ENCODE measurements at places on chromosomes 2 and 18.

DNA sequence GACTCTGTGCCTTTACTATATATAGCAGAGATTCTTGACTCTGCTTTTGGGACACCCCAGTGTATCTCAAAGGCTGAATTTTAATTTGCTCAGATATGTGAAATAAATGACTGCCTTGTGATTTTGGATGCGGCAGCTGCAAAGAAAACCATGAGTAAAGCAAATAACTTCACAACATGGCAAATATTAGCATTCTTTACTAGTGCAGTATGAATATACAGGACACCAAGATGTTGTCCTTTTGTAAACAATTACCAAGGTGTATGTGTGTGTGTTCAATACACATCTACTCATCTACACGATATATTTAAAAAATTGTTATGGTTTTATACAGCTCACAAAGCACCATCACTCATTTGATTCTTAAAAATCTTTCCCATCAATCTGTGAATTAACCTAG is 70.6 kb upstream of the TCF4 start:
- no peak for DNase-seq

- peak; percentile 18 for DNase-seq
Observed at GRCh38 chr2:190682168-190682567, 33.3 kb downstream of the NAB1 start.

GRCh38 chr2:159551806-159552205 is 64.5 kb downstream of the BAZ2B start:
- DNase-seq: no peak

DNA sequence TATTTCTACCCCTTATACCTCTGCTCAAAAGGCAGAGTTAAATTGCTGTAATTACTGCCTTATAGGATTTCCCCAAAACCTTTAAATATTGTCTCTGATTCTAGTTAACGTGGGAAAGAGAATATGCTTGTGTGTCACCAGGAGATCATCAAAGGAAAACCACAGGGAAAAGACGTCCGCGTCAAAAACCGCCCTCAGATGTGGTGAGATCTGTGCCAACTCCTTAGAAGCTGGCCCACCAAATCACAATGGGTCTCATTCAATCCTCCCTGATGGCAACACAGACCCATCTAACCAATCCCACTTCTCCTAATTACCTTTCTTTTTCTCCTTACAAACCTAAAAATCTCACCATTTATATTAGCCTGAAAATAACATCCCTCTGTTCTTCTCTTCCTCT is 25.4 kb downstream of the VPS54 start:
- DNase-seq: no peak

- no peak for DNase-seq
Observed at GRCh38 chr2:71605173-71605641, 151.8 kb downstream of the DYSF start.

- DNase-seq: no peak
Observed at GRCh38 chr2:31515586-31515985, 65.2 kb downstream of the SRD5A2 start.

DNA sequence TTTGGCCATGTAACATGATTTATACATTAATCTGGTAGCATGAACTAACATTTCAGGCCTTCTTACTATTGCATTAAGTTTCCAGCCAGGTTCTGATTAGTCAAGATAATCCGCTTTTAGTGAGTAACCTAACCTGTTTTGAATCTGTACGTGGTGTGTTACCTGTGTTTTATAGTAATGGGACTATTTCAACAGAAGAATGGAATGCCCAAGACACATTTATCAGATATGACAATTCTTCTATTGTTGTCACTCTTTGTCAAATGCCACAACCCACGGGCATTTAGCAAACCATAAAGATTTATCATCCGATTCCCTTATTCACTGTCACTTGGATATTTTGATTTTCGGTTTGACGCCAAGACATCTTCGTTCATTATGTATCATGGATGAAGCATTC is 117.9 kb downstream of the ETAA1 start:
- DNase-seq: no peak

GRCh38 chr18:72436401-72436800 is 107.7 kb downstream of the CBLN2 start:
- no peak for DNase-seq

GRCh38 chr2:69535817-69536241 is 98.6 kb upstream of the NFU1 start:
- DNase-seq: no peak

- DNase-seq: no peak
Observed at GRCh38 chr2:27407798-27408491, 1.4 kb downstream of the PPM1G start.

- DNase-seq: no peak
Observed at GRCh38 chr2:54669677-54670484, 53.6 kb upstream of the EML6 start.

DNA sequence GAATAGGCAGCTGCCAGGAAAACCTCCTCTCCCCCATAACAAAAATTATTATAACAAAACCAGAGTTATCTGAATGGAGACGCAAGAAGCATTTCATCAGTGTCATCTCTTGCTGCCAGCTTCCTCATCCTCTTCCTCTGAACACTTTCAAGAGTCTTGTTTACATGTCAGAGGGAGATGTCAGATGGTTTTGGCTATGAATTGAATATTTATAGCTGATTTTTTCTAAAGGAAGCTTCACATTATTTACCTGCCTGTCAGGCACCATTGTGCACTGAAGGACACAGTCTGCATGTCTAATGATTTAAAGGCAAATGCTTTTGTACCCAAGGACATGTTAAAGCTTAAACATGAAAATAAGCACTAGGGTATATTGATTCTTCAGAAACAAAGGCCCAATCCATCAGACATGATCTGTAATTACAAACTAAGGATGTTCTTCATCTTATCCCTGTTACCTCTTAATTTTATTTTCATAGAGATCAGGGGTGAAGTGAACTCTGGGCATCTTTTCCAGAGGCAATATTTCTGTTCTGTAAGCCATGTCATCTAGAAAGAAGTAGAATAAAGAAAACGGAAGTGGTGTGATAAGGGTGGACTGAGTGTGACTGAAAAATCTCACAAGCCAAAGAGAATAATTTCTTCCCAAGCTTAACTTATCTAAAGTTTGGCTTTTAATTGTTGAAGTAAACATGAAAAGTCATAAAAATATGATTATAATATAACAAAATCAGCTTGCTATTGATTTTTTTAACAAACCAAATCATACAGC is 168.7 kb downstream of the ANKRD44 start:
- DNase-seq: no peak

- DNase-seq: no peak
Observed at GRCh38 chr2:220586980-220587530, 959.6 kb downstream of the SLC4A3 start.

DNA sequence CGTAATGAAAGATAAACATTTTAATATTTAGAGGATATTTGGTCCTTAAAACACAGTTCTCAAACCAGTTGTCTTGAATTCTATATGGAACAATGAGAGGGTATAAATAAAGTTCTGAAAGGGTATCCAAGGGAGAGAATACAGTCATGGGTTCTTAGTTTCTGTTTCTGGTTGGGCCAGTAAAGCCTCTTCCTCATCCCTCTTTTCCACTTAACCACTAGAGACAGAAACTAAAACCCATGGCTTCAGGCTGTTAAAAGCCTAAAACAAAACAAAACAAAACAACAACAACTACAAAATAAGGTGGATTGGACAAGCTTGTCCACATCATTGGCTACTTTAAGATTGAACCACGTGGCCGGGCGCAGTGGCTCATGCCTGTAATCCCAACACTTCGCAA is 18.8 kb downstream of the COQ10B start:
- DNase-seq: no peak

GRCh38 chr2:107025291-107025857 is 139.4 kb upstream of the ST6GAL2 start:
- DNase-seq: no peak

DNA sequence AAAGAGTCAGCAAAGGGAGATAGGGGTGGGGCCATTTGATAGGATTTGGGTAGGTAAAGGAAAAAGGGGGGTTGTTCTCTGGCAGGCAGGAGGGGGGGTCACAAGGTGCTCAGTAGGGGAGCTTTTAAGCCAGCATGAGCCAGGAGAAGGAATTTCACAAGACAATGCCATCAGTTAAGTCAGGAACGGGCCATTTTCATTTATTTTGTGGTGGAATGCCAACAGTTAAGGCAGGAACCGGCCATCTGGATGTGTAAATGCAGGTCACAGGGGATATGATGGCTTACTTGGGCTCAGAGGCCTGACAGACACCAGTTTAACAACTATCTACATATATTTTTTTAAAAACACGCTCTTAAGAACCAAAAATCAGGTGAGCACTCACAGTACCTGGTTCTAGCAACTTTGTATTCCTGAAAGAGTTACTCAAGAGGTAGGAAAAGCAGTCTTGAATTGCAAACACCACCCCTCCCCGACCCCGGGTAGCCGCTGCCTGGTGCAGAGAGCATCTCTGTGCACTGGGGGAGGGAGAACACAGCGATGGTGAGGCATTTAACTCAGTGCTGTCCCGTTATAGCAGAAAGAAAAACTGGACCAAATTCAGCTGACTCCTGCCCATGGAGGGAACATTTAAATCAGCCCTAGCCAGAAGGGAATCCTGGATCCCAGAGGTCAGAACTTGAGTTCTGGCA is 414.5 kb upstream of the KLHL29 start:
- DNase-seq: no peak

- DNase-seq: no peak
Observed at GRCh38 chr2:239719791-239720360, 305.3 kb downstream of the NDUFA10 start.

- no peak for DNase-seq
Observed at GRCh38 chr18:27785815-27786471, 391.0 kb downstream of the CDH2 start.

DNA sequence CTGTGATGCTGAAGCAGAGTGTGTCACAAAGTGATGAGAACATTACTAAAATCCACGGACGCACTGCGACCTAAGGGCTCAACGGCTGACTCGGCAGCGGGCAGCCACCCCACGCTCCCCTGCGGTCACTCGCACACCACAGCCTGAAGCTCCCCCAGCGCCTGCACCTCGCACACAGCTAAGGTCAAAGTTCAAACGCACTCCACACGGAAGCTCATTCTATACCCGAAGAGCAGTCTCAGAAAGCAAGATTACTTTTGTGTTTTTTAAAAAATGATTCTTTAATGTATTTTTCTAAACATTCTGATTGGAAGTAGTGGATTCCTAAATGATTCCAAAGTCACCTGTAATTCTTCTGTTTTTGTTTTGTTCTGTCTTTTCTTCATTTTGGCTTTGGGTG is 21.7 kb downstream of the ASPRV1 start:
- no peak for DNase-seq

- DNase-seq: no peak
Observed at GRCh38 chr2:175523001-175523400, 341.5 kb upstream of the ATP5MC3 start.

GRCh38 chr18:13620818-13621445 is 105.4 kb downstream of the FAM210A start:
- DNase-seq: no peak

GRCh38 chr2:120526047-120526562 is 180.2 kb downstream of the INHBB start:
- DNase-seq: no peak

GRCh38 chr2:190110131-190110530 is 47.6 kb upstream of the MSTN start:
- peak; percentile 6 for DNase-seq

Data from H54 (cell line).